ENCODE measurements at places on chromosomes 6 and 20.

GRCh38 chr6:120774275-120774674, 560.0 kb downstream of the TBC1D32 start:
- DNase-seq = no peak

DNA sequence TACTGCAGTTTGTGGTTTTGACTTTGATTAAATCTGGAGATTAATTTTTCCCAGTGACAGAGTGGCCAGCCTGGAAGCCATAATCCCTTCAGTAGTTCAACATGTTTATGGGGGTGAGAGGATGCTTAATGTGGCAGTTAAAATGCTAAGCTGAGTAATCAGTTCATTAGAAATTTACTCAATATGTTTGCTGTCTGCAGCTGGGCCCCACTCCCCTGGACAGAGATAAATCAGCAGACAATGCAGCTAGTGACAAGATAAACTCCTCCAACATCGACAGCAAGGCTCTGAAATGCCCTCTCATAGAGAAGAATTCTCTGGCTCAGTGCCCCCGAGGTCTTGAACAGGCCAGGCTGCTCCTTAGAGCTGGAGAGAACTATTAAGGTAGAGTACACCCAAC, 101.9 kb downstream of the LRFN2 start:
- DNase-seq = no peak

DNA sequence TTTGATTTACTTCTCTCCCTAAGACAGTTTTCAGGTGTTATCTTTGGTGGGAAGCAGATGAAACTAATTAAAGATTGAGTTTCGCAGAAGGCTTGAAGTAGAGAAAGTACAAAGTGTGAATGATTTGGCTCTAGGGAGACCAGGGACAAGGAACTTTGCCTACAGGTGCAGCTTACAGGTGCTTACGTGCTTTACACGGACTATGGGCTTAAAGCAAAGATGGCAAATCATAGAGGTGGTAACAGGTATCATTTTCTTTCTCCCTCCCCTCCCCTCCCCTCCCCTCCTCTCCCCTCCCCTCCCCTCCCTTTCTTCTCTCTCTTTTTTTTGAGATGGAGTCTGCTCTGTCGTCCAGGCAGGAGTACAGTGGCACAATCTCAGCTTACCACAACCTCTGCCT, 136.3 kb downstream of the SLC35B3 start:
- DNase-seq = no peak

GRCh38 chr20:47941869-47942268, 156.6 kb upstream of the SULF2 start:
- no peak for DNase-seq

DNA sequence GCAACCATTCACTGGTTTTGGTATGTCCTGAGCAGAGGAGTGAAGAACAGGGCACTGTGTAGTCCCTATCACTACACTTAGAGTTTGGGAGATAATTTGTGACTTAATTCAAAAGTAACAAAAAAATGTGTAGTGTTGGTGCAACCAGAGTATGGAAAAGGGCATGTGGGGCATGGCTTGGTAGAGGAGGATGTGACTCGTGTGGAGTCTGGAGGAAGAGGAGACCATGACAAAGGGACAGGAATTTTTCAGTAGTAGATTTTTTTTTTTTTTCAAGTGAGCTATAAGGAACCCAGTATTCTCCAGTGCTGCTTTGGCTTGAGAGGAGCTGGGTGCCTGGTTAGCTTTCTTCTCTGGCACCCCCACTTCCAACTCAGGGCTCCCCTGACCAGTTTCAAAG, 5.1 kb downstream of the MTRES1 start:
- no peak for DNase-seq

GRCh38 chr20:42941629-42942028, 248.1 kb downstream of the PTPRT start:
- no peak for DNase-seq

GRCh38 chr6:105038259-105038658, 81.4 kb downstream of the LIN28B start:
- DNase-seq = no peak

GRCh38 chr20:25623225-25623735, 534 bp downstream of the NANP start:
- peak; percentile 17 for DNase-seq

- DNase-seq = no peak
Observed at GRCh38 chr20:39638731-39639130, 676.6 kb downstream of the DHX35 start.

- peak; percentile 10 for DNase-seq
Observed at GRCh38 chr6:166786704-166787293, 159.7 kb upstream of the RPS6KA2 start.

- DNase-seq = no peak
Observed at GRCh38 chr20:44422083-44422482, 53.6 kb upstream of the TTPAL start.

DNA sequence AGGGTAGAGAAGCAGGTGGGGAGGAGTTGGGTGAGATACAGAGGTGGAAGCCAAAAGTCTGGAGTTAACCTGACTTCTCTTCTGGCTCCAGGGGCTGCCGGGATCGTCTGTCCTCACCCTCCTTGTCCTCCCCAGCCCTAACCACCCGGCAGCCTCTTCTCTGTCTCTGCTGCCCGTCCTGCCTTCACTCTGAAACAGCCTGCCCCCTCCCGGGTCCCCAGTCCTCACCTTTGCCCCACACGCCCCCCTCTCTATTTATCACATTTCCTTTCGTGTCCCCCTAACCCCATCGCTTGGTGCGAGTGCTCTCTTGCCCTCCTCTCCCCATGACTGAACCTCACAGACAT, 5.7 kb downstream of the RING1 start:
- DNase-seq = no peak

GRCh38 chr20:39778847-39779604, 816.9 kb downstream of the DHX35 start:
- no peak for DNase-seq

DNA sequence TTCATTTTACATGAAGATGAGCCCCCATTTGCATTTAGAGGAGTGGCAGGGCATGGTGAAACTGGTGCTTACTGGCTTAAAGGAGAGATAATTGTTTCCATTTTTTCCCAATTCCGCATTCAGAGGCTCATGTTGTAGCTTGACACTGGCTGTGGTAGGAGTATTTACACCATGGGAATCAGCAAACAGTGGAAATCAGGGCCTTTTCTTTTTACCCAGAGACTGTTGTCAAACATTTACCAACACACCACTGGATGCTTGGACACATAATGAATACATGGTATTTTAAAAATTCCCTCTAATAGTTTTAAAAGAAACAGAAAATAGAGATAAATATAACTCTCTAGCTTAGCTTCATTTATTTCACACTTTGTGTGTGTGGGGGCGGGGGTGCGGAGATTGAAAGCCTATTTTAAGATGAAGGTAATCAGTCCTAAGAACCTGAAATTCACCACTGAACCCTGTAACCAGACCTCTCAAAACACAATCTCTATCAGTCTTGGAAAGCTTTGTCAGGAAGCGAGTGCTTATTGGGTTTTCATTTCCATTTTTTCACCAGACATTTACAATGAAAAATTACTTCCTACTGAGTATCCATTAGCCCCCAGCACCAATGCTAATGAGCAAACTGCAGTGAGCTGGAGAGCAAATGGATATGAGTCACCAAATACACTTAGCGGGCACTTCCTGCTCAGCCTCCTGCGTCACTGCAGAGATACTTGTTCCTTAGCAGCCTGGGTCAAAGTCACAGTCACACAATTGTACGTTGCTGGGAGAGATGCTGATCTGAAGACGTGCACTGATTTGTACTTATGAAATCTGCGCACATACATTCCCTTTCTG, 532.0 kb downstream of the BCKDHB start:
- DNase-seq = no peak

- no peak for DNase-seq
Observed at GRCh38 chr20:37567671-37568588, 40.3 kb upstream of the BLCAP start.

GRCh38 chr6:109344226-109344625, 38.0 kb downstream of the CD164 start:
- no peak for DNase-seq

DNA sequence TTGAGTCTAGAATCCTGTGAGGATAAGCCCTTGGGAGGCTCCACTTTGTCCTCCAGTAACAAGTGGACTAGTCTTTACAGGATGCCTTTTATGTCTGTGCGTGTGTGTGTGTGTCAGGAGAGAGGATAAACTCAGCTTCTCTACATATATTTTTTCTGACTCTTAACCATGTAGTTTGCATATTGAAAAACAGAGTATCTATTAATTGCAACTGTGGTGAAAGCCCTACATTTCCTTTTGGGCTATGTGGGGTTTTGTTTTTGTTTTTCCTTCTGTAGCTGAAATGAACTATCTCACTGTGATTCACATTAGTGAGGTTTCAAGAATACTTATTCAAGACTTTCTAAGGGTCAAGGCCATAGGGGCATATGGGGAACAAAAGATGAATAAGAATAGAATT, 17.7 kb downstream of the TPBG start:
- DNase-seq = no peak

- no peak for DNase-seq
Observed at GRCh38 chr6:98835149-98836024, 1.0 kb downstream of the POU3F2 start.

DNA sequence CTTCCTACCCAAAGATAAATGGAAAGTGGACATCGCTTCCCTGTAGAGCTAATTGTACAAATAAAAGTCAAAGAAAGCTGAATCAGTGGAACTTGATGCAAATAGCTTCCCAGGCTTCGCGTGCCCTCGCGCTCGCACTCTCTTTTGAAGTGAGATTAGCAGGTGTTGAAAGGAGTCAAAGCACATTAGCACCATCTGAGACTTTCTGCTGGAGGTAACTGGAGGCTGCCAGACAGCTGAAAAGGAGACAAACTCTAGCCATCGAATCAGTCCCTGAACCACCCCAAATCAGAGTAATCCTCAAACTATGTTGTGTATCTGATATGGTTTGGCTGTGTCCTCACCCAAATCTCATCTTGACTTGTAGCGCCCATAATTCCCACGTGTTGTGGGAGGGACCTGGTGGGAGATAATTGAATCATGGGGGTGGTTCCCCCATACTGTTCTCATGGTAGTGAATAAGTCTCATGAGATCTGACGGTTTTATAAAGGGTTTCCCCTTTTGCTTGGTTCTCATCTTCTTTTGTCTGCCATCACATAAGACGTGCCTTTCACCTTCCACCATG, 23.7 kb downstream of the SULF2 start:
- DNase-seq = no peak

- no peak for DNase-seq
Observed at GRCh38 chr20:3084986-3085360, 449 bp upstream of the AVP start.

DNA sequence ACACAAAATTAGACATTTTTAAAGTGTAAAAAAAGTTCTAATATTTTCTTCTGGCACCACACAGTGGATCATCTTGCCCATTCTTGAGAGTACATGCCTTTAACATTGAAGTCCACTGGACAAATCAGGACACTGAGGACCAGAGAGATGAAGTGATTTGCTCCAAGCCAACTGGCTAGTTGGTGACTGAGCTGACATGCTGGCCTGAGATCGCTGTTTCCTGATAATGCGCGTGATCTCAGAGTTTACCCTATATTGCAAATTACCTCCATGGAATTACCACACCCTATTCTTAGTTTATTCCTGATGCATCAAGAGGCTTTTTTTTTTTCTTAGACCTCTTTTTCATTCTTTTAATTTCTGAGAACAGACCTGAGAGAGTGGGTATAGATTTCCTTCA, 432.8 kb downstream of the CD83 start:
- no peak for DNase-seq

DNA sequence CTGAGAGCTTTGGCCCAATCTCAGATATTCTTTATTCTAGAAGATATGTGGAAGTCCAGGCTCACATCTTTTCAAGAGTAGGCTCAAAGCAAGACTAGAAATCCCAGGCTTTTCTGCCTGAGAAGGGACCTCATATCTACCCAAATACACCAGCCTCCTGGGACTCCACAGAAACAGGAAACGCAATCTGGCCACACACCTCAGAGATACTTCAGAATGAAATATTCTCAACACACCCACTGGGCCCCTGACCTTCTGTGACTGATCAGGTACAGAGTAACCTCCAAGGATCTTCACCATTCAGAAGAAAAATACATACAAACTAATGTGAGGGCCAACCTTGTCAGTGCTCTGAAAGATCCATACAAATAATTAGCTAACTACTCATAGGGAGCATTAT, 183.2 kb downstream of the HIVEP2 start:
- DNase-seq = no peak

GRCh38 chr20:46677608-46678007, 11.6 kb downstream of the TP53RK start:
- no peak for DNase-seq

DNA sequence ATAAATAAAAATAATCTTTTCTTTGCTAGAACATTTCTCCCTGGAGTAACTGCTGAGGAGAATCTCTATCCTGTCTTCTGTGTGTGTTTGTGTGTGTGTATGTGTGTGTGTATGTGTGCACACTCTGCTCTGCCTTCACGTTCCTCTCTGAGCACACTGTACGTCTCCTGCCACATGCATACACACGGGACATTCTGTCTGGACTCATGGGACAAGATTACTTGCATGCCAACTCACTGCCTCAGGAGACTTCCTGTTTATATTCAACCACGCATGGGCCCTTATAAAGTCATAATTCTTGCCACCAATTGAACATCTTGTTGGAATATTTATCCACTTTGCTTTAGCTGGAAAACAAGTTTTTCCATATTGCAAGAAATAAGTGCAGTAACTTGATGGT, 930.6 kb downstream of the KIF16B start:
- no peak for DNase-seq

GRCh38 chr6:140460267-140460666, 1085.8 kb upstream of the CITED2 start:
- no peak for DNase-seq

DNA sequence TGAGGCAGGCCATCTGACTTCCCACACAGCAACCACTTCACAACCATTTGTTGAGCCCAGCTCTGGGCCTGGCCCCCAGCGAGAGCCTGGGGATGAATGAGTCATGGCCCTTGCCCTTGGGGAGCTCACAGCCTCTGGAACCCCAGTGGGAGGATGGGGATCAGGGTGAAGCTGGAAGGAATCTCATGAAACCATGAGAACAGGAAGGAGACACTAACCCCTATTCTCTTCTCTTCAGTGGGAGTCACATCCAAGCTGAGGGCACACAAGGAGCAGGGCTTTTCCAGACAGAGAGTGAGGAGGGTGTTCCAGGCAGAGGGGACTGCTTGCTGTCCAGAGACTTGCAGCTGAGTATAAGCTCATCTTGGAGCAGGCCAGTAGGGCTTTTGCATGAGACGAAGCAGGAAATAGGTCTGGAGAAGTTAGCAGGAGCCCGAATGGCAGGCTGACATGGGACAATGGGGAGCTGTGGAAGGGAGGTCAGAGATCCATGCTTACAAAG, 7.5 kb downstream of the FOXS1 start:
- no peak for DNase-seq

- DNase-seq = no peak
Observed at GRCh38 chr6:48691420-48691819, 580.4 kb upstream of the PTCHD4 start.

DNA sequence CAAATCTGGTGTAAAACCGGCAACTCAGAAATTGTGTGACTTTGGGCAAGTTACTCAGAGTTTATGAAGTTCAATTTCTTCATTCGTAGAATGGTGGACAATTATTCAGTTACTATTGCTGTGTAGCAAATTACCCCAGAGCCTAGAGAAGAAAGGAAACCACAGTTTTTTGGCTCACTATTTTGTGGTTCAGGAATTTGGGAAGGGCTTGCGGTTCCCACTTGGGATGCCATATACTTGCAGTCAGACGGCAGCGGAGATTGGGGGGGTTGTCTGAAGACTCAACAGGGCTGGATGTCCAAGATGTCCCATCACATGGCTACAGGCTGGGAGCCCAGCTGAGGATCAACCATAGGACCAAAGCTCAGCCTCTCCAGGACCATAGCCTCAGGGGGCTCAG, 108.1 kb downstream of the PCSK2 start:
- DNase-seq = no peak

Data from stimulated activated CD4-positive, alpha-beta T cell treated with anti-CD3 and anti-CD28 coated beads, Interleukin-2, amount 100 ng/mL, for 48 hours (primary cell).